ENCODE measurements at places on chromosomes 12 and 14.

GRCh38 chr14:100155756-100156616, 3.5 kb downstream of the DEGS2 start:
- DNase-seq, result no peak

- no peak for DNase-seq
Observed at GRCh38 chr14:95769976-95770375, 56.1 kb upstream of the TCL1A start.

GRCh38 chr14:31590206-31590605, 29.0 kb downstream of the NUBPL start:
- no peak for DNase-seq

DNA sequence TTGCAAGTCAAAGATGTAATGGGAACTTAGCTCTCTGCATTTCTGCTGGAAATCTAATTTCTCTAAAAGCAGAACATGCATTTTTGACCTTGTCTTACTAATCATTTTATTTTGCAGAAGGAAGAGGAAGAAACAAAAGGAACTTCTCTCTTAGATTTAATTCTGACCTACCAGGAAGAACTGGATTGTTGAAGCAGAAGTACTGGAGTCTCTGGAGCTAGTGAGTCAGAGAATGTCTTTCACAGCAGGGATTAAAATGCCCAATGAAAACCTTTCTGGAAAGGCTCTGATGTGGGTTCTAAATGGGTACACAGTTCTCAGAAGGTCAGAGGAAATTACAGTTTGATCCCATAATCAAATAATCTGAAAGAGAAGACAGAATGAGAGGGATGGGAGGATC, 70.8 kb upstream of the GNG2 start:
- DNase-seq, result no peak

- DNase-seq, result no peak
Observed at GRCh38 chr14:89504602-89505313, 87.7 kb upstream of the FOXN3 start.

DNA sequence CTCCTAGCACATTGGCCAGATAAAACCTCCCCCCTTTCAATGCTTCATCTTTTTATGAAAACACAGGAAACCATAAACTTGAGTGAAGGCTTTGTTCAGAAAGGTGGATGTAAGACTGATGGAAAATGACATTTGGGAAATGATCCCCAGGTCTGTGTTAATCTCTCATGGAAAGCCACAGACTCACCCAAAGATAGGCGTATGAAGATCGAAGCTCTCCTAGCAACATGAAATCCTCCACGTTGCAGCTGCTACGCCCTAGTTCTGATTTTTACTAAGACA, 63.4 kb upstream of the PTGR2 start:
- no peak for DNase-seq

- no peak for DNase-seq
Observed at GRCh38 chr12:27907766-27908165, 64.8 kb downstream of the PTHLH start.

DNA sequence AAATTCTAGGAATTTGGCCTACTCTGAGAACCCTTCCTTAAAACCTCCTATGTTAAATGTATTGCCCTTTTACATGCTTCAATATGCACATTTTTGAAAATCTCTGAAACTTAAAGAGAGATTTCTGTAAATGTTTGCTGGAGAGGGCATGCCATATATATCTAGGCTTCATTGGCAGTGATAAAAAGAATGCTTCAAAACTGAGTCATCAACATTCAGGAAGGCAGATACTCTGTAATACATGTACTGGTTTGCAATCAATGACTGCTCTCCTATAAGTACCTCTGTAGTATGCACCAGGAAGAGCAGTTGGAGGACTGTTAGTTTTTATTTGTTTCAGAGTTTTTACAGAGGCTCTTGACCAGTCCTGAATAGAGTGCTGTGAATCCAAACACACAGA, 739.9 kb downstream of the SLC16A7 start:
- DNase-seq, result no peak

DNA sequence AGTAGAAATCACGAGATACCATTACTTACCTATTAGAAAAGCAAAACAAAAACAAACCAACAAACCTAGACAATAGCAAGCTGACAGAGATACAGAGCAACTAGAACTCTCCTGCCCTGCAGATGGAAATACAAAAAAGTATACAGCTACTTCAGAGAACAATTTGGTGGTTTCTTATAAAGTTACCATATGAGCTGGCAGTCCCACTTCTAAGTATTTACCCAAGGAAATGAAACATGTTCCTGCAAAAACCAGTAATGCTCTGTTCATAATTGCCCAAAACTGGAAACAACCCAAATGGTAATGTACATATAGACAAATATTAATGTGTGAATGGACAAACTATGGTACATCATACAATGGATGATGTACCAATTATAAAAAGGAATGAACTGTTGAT, 31.7 kb downstream of the FUT8 start:
- DNase-seq, result no peak

GRCh38 chr12:64269161-64269560, 47.1 kb upstream of the KICS2 start:
- no peak for DNase-seq

- DNase-seq, result no peak
Observed at GRCh38 chr12:102410511-102410910, 69.9 kb downstream of the IGF1 start.

DNA sequence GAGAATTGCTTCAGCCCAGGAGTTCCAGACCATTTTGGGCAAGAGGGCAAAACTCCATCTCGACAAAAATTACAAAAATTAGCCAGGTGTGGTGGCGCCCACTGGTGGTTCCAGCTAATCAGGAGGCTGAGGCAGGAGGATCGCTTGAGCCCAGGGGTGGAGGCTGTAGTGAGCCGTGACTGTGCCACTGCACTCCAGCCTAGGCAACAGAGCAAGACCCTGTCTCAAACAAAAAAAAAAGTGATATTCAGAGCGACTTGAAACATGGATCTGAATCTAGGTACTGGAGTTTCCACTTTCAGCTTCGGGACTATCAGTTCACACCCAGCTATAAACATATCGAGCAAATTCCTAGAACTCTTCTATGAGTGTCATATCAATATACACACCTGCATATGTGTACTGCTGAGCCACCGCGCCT, 16.3 kb upstream of the RNF34 start:
- no peak for DNase-seq

GRCh38 chr12:11904124-11904523, 166.6 kb upstream of the BCL2L14 start:
- no peak for DNase-seq

DNA sequence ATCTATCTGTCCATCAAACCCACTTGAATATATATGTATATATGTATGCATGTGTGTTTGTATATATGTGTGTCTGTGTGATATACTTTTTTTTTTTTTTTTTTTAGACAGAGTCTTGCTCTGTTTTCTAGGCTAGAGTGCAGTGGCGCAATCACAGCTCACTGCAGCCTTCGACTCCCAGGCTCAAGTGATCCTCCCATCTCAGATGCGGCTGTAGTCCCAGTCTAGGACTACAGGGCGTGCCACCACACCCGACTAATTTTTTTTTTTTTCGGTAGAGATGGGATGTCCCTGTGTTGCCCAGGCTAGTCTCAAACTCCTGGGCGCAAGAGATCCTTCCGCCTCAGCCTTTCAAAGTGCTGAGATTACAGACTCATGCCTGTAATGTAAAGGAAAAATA, 13.0 kb upstream of the APOBEC1 start:
- DNase-seq, result no peak

GRCh38 chr12:51033457-51034089, 7.4 kb upstream of the SLC11A2 start:
- no peak for DNase-seq

DNA sequence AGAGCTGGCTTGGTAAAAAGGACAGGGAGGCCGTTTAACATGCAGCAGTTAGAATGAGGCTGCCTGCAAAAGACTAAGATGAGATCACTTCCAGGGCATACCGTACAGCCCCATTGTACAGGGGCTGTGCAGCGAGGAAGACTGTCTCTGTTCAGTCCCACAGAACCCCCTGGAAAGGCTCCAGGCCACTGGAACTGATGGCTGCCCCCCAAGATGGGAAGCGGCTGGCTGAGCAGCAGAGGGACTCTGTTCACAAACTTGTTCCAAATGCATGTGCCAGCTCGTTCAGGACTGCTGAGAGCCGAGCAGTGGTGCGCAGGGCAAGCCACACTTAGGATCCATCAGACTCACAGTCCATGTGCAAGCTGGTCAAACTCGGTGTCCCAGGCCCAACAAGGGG, 82.9 kb downstream of the CHGA start:
- DNase-seq, result no peak

DNA sequence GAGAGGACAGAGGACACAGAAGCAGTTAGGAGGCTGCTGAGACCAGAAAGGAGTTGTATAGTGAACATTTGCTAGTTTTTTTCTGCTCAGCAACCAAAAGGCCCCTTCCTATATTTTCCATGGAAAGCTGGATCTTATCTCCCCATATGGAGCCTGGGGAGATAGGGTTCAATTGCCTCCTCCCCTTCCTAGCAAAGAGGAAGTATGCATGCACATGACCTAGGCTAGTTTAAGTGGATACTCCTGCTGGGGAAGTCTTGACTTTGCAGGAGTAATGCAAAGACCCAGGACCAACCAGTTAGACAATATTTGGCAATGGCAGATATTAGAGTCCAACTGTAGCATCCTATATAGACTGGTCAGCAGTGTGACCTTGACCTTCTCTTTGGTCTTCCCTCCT, 15.1 kb downstream of the CHD8 start:
- DNase-seq, result no peak

GRCh38 chr12:81207173-81207572, 129.3 kb downstream of the ACSS3 start:
- DNase-seq, result no peak

GRCh38 chr14:106875503-106875902, 1349.1 kb downstream of the TMEM121 start:
- no peak for DNase-seq

- DNase-seq, result no peak
Observed at GRCh38 chr12:5499566-5500330, 67.8 kb downstream of the NTF3 start.
